ENCODE measurements at places on chromosomes 3 and 15. TPM values are rescaled to one million over a fixed set of nuclear protein-coding genes. Genes with fewer than 3 reads are reported as not detected.

The IGF2BP2 gene
- polyA plus RNA-seq: 78.3 TPM

The EAF2 gene
- polyA plus RNA-seq: 7.9 TPM

The C3orf22 gene
- 0.14 TPM for polyA plus RNA-seq

DNA sequence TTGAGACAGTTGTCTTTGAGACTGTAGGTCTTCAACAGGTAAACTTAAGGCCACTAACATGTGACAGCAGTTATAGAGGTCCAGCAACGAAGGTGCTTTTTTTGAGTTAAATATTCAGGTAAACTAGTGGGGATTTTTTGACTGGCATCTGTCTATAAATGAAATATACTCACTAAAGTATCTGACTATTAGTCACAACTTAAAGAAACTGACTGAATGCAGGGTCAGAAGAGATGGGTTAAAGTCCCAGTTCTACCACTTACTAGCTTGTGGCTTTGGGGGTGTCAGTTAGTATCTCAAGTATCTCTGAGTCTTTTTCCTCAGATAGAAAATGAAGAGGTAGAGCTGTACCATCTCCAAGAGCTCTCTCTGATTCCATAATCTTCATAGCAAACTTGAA, 18.0 kb downstream of the MIX23 start:
- DNase-seq: no peak

DNA sequence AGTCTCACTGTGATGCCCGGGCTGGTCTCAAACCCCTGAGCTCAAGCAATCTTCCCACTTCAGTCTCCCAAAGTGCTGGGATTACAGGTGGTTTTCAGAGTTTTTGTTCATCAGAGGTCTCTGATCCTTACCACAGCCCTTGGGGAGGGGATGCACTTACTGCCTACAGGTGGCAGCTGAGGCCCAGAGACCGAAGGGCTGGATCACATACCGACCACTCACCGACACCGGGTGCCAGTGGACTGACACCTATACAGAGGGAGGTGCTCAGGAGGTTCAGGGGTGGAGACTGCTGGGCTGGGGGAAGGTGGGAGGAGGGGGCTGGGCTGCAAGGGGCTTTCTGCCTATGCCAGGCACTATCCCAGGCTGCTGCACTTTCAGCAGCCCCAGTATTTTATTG, 19.5 kb downstream of the DUSP7 start:
- no peak for DNase-seq

DNA sequence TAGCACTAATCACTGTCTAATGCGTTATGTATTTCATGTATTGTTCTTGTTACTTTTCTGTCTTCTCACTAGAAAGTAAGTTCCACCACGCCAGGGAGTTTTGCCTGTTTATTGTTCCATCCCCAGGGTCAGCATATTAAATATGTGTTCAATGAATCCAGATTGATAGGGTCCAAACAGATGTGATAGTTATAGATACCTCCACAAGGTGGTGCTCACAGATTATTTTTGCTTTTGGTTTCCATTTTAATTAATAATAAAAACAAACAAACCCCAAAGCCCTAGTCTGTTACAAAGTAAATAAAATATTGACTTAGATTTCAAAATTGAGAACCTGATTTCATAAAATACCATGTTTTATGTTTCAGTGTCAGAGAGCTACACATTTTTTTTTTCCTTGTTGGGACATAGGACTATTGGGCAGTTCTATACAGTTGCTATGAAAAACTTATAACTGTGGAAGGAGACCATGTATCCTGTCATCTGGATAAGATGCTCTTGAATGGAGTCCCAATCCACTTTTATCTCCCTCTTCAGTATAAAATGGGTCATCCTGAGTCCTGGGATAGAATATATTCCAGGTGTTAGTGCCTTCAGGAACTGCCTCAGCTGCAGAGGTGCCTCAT, 12.4 kb downstream of the OTOL1 start:
- DNase-seq: no peak
